NCI-H1092 treated with DMSO at 0.1 percent for 48 hours (cell line): ENCODE measurements at places on chromosomes 12 and 14.
A peak's percentile ranks its signal among the peaks of the same experiment; 100 is the strongest.

GRCh38 chr14:106790189-106791036 is 1264.0 kb downstream of the TMEM121 start:
- DNase-seq, result peak; percentile 5

DNA sequence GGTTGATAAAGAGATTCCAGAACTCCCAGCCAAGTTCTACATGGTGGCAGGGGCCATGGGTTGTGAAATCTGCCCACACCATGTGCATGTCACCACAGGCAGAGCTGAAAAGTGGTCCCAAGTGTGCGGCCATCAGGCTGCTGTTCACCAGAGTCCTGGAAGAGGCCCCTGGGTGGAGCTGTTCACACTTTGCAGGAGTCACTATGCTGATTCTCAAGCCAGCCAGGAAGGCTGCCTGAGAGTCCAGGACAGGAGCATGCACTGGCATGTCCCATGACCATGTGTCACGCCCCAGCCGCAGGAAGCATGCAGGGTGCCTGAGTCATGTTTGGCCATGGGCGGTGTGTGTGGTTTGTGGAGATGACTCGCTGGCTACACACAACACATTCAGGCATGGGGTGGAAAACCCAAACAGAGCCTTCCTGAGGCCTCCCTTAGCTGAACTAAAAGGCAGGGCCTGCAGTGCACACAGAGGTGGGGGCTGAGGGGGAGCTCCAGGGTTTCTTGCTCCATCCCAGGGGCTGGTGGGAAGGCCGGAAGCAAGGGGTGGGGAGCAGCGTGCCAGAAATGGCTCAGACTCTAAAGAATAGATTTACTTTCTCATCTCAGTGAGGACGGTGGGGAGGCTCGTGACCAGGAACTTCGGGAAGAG is 19.4 kb downstream of the ABCB9 start:
- DNase-seq, result no peak

DNA sequence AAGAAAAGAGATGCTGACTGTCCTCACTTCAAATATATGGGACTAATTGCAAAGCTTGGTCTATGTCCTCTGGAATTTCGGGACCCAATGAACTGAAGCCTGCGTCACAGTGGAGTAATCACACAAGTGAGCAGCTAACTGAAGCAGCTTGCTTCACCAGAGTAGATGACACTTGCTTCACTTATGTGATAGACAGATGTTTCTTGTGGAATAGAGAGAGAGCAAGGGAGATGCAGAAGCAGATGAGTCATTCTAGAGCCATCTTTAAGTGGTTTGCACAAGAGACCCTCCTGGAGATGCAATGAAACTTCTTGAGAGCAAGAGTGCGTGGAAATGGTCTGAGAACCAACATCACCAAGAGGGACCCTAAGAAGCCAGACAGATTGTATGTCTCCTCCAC is 1537.1 kb upstream of the FLRT2 start:
- no peak for DNase-seq

- DNase-seq, result no peak
These were observed 30.6 kb upstream of the SLC2A3 start for GRCh38 chr12:7966563-7966962.

- no peak for DNase-seq
These were observed 60.5 kb downstream of the PTPRQ start for GRCh38 chr12:80504389-80505163.

GRCh38 chr14:26339381-26339780 is 258.5 kb downstream of the NOVA1 start:
- DNase-seq, result no peak

DNA sequence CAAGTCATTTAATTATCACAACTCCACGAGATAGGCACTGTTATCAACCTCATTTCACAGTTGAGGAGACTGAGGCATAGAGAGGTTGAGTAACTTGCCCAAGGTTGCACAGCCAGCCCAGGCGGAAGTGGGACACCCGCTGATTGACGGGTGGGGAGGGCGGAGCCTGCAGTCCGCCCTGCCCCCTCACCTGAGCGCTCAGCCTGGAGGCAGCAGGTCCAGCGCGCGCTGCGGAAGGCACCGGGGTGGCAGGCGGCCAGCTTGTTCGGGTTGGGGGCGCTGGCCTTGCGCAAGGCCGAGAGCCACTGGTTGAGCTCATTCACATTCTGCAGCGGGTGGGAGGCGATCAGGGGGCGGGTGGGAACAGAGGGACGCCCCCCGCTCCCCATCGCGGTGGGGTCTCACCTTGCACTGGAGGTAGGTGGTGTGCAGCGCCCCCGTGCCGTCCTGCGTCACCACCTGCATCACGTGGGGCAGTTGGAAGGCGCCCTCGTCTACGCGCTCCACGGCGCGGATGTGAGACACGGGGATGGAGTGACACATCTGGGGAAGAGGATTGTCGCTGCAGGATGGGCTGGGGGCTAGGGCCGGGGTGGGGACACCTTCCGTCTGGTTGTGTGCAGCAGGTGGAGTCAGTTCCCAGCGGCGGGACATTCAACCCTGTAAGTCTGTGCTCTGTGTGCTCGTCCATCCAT is 31.7 kb downstream of the RASAL1 start:
- peak; percentile 49 for DNase-seq

GRCh38 chr14:68667313-68667791 is 125.5 kb downstream of the ZFP36L1 start:
- DNase-seq, result no peak

DNA sequence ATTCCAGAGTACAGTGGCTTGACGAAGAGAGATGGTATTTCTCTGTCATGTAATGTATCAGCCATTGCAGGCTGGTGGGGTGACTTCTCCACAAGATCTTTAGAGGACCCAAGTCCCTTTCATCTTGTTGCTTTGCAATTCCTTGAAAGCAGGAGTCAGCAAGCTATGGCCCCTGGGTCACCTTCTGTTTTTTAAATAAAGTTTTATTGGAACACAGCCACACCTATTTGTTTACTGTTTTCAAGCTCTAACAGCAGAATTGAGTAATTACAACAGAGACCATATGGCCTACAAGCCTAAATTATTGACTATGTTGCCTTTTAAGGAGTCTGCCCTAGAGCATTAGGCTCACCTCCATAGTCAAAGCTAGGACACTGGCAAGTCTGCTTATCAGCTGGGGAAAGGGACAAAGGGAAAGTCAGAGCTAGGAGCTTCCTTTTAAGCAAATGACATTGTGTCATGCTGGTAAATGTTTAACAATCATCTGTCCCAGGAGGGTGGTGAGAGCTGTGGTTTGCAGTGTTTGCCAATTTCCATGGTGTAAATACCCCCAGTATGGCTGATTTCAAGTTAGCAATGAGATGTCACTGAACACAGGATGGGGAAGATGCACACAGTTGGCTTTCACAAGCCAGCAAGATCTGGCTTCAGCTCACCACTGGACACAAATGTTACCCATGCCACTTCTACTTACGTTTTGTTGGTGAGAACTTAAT is 87.7 kb upstream of the PWP1 start:
- DNase-seq, result no peak

GRCh38 chr12:65926119-65926908 is 102.0 kb downstream of the HMGA2 start:
- no peak for DNase-seq

- DNase-seq, result no peak
These were observed 7.6 kb upstream of the KRT80 start for GRCh38 chr12:52199294-52199919.

DNA sequence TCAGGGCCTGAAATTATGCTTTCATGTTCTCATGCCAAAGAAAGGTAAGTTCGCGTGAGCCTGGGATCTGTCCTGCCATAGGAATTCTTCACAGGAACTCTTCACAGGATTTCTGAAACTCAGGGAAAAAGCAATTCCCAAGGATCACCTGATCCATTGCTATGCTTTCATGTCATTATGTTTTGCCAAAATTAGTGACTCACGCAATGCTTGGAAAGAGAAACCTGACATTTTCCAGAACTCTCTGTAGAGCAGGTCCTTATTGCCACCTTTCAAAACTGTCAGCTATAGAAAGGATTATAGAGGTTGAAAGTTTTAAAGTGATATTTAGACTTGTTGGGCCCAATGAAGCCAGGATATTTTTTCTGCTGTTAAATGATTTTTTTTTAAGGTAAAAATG is 6.3 kb upstream of the KCNJ8 start:
- DNase-seq, result no peak

- no peak for DNase-seq
These were observed 14.0 kb upstream of the SELPLG start for GRCh38 chr12:108647585-108648287.

DNA sequence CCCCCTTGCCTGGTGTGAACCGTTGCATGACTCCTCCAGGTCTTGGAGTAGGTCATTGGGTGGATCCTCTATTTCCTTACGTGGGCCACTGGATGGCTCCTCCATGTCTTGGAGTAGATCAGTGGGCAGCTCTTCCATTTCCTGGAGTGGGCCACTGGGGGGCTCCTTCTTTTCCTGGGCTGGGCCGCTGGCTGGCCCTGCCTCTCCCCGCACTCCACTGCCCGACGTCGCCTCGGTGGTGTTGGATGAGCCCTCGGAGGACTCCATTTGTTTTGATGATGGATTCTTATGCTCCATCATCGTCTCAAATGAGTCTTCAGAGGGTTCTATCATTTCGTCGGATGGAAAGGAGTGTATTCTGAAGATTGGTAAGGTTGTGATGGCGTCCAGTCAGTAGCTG is 19.1 kb downstream of the RTL1 start:
- no peak for DNase-seq

- DNase-seq, result no peak
These were observed 5.1 kb downstream of the ARHGDIB start for GRCh38 chr12:14956024-14956891.
